Stimulated activated CD4-positive, alpha-beta T cell treated with anti-CD3 and anti-CD28 coated beads, Interleukin-15, amount 100 ng/mL, for 1 hour (primary cell): ENCODE measurements at places on chromosomes 3 and 15.

DNA sequence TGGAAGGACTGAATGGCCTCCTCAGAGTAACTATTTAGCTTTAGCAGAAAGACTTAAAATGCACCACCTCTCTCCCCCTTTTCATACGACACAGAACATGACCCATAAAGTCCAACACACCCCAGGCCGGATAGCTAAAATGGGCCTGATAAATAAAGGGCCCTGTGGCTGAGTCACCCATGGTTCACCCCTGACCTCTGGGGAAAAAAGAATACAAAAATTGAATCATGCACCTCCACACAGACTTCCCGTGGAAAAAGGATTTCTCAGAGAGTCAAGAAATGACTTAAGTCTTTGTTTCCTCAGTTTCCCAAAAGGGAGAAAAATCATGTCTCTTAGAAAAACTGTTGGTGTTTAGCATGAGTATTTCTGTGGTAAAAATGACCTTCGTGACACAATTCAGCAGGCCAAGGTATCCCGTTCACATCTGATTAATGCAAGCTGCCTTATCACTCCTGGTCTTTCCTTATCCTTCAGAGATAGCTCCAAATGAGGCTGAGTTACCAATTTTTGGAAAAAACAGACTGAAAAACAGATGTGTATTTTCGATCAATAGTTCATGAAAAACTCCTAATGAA lies 34.0 kb upstream of the ARHGEF3 start:
- DNase-seq, result no peak

- no peak for DNase-seq
These were observed 20.0 kb downstream of the SLC35G2 start for GRCh38 chr3:136838641-136839555.

DNA sequence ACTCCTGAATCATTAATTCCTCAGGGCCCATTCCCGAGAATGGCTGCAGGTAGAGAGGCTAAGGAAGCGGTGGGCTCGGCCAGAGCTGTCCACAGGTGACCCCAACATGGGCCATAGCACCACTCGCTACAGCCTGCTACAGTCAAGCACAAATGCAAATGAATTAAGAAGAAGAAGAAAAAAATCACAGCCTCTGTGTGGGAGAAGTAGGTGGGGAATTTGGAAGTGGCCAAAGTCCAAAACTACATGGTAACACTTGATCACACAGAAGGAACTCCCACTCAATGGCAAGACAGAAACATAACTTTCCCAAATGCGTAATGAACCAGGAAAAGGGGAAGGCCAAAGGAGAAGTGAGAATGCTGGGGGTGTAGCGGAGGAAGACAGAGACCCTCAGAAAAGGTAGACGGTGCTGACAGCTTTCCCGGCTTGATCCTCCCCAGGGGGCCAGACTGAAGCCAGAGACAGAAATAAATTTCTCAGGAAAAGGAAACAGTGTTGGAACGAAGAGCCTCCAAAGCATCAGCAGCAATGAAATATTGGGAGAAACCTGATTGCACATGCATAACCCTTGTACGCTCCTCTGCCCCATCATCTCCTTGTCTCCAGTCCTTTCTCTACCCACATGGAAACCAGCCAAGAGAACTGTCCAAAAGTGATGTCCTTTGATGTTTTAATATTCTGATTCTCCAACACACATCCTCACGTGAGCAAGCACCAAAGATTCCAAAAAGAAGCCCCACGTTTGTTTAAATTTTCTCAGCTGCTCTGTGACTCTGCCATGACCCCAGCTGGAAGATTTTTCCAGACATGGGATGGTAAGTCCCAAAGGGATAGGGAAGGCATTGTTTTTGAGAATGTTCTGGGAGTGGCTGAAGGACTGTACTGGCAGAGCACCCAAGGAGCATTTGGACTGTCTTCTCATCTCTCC lies 107.6 kb downstream of the OXNAD1 start:
- no peak for DNase-seq

DNA sequence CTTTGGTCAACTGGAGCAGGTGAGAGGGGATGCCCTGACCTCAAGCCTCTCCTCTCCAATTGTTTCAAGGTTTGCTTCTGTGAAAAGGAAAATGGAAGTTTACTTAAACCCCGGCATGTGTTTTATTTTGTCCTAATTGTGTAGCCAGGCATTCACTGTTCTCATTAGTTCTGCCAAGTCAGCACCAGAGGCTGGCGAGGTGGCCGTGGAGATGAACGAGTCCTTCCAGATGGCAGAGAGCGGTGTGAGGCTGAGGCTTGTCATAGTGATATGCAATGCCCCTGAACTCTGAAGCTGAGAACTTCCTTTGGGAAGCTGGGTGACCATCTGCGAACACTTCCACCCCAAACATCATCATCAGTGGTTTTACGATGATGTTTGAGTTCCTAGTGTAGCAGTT lies 199.6 kb downstream of the TJP1 start:
- no peak for DNase-seq

DNA sequence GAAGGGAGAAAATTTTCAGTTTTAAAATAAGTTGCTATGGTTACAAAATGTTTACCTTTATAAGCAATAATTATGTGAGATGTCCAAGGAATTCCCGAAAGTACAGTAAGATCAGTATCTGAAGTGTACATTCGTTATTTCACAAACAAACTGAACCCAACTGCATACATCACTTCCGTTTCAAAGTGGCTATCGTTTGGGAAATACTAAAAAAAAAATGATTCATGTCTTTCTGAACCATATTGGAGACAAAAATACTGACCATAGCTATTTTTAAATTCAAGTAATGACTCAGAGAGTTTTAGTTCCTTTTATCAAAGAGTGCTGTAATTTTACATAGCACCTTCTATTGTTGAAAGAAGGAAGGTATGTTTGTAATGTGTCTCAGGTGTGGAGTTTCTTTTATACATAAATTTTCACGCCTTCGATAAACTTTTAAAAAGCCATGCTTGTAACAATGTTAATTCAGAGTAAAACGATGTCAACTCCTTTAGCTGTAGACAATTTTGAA lies 8.0 kb upstream of the ANKRD28 start:
- DNase-seq, result no peak
